ENCODE measurements at places on chromosomes 4 and X.

DNA sequence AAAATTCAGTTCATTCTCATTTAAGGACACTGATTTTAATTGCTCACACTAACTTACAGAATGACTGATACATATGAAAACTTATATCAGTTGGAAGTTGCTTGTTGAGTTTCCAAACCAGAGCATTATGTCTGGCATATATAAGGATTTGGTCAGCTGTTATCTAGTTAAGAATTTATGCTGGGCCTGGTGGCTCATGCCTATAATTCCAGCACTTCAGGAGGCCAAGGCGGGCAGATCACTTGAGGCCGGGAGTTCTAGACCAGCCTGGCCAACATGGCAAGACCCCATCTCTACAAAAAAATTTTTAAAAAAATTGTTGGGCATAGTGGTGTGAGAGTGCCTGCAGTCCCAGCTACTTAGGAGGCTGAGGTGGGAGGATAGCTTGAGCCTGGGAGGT is 73.1 kb downstream of the SPRY1 start:
- no peak for DNase-seq

GRCh38 chr4:45120163-45120562 is 393.8 kb upstream of the GNPDA2 start:
- DNase-seq: no peak

DNA sequence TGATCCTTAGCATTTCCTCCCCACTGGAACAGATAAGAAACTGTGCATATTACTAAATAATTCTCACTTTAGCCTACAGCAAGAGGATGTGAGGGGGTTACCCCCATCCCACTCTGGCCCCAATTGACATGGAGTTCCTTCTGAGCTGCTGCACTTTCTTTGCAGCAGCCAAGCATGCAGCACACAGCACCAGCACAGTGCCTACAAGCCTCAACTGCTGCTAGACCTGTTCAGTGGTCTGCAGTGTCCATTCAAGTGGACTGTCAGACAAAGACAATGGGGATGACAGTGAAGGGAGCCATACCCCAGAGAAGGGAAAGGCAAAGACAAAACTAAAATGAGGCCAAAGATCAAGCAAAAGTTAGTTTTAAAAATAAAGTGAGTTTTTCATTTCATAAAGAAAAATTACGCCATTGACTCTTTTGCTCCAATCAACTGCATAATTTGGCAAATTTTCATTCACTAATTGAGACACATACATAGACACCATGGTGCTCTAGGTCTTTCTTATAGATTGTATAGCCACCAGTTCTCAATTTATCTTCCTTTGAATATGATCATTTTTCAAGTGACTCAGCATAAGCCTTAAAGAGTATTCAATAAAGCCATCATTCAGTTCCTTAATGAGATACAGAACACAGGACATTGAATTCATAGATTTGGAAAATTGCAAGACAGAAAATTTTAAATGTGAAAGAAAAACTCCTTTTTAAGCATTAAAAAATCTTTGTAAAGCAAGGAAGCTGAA is 410.6 kb downstream of the HNRNPD start:
- no peak for DNase-seq

DNA sequence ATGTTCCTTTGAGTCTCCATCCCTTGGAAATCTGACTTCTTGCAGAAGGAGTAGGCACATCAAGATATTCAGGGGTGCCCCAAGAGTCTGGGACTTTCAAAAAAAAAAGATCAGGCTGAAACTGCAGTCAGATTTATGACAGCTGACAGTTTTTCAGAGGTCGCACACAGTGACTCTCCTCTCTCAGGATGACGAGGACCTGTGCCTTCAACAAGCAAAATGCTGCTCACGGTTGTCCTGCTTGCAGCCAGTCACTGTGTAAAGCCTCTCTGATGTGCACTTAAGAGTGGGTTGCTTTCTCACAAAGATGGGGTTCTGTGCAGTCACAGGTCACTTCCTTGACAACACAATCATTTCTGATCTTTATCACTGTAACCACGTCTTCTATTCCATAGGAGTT is 178.2 kb downstream of the PTTG2 start:
- DNase-seq: no peak

- DNase-seq: no peak
Measured at GRCh38 chr4:139453041-139453370, 915 bp upstream of the RAB33B start.

GRCh38 chr4:123809864-123810263 is 413.3 kb downstream of the SPRY1 start:
- DNase-seq: no peak

GRCh38 chr4:72860766-72861165 is 208.8 kb downstream of the COX18 start:
- no peak for DNase-seq

DNA sequence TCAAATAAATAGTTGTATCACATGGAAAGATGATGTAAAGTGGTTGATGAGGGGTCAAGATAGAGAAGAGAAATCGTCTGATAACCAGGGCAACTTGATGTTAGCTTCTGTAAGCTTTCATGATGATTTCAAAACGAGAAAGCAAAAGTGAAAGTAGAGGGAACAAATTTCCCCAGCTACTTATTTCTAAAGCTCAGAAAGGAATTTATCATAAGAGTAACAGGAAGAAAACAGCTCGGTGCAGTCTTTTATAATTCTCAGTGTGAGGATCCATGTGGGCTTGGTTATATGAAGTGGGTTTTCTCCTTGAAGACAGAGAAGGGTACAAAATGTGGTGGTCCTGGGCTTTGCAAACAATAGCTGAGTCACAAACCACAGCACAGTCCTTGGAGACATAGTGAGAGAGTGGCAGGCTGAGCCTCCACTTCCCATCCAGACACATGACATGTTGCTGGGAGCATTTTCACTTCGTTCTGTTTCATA is 32.1 kb upstream of the GLRA2 start:
- no peak for DNase-seq

DNA sequence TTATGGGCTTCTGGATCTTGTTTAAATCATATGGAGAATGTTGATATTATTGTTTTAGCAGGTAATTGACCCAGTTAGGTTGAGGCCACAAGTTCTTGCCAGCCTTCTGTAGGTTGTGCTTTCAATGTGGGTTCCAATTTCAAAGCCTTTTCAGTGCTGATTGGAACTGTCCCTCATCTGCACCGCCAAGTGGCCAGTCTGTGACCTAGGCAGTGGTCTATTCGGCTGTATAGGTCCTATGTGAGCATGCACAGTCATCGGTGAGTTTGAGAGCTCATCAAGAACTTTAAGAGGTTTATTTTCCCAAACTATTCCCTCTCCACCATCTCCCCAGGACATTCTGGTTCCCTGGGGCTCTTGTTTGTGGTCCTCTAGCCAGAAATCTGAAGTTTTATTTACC is 35.7 kb downstream of the DDX53 start:
- no peak for DNase-seq
